Activated CD4-positive, alpha-beta memory T cell treated with anti-CD3 and anti-CD28 coated beads for 36 hours (primary cell): ENCODE measurements at places on chromosomes 4 and X.

DNA sequence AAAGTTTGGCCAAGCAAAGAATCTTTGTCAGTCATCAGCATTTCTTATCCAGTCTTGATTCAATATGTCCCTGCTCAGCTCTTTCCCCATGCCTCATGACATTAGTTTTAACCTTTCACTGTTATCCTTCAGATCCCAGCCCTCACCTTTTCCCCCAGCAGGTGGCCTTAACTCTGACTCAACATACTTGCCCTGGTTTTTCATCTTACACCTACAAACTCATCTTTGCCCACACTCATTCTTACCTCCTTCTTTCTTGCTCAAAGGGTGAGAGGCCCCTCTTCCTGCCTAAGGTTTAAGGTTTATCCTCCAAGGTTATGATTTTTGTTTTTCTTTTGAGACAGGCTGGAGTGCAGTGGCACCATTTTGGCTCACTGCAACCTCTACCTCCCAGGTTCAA is 10.6 kb upstream of the ANXA5 start:
- peaks cover 32% of the 10 kb centered on the region for H3K27me3 ChIP-seq
- no peak overlapping the region for H3K4me3 ChIP-seq
- DNase-seq = peak; percentile 49
- H3K4me1 ChIP-seq = peaks cover 43% of the 10 kb centered on the region
- no peaks in the 10 kb centered on the region for H3K36me3 ChIP-seq

DNA sequence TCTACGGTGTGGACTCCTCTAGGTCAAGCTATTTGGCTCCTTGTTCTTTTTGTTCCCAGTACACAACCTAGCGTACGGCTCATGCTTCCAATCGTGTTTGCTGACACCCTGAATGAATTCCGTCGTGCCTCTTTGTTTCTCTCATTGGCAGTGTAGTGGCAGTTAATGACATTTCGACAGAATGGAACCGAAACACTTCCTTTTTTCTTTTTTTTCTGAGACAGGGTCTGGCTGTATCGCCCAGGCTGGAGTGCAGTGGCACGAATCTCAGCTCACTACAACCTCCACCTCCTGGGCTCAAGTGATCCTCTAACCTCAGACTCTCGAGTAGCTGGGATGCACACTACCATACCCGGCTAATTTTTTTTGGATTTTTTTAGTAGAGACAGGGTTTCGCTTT is 113.3 kb upstream of the ATP6AP2 start:
- no peak overlapping the region for H3K4me3 ChIP-seq
- peaks cover 26% of the 10 kb centered on the region for H3K4me1 ChIP-seq
- no peak overlapping the region for H3K27ac ChIP-seq
- H3K27me3 ChIP-seq = no peaks in the 10 kb centered on the region
- DNase-seq = no peak

GRCh38 chr4:84496706-84497503 is 2.2 kb downstream of the NKX6-1 start:
- peaks cover 21% of the 10 kb centered on the region for H3K4me1 ChIP-seq
- peak overlapping the region; percentile 32 for H3K4me3 ChIP-seq
- no peak for DNase-seq

GRCh38 chrX:136046295-136047015 is 61.2 kb downstream of the SLC9A6 start:
- peaks cover 8% of the 10 kb centered on the region for H3K36me3 ChIP-seq
- no peak overlapping the region for H3K4me3 ChIP-seq
- no peaks in the 10 kb centered on the region for H3K4me1 ChIP-seq
- no peaks in the 10 kb centered on the region for H3K27me3 ChIP-seq
- no peak for DNase-seq

- H3K4me3 ChIP-seq = no peak overlapping the region
- H3K27me3 ChIP-seq = peaks cover 34% of the 10 kb centered on the region
- H3K27ac ChIP-seq = no peak overlapping the region
- no peak for DNase-seq
- no peaks in the 10 kb centered on the region for H3K36me3 ChIP-seq
Observed at GRCh38 chr4:826508-827208, 729 bp upstream of the CPLX1 start.

DNA sequence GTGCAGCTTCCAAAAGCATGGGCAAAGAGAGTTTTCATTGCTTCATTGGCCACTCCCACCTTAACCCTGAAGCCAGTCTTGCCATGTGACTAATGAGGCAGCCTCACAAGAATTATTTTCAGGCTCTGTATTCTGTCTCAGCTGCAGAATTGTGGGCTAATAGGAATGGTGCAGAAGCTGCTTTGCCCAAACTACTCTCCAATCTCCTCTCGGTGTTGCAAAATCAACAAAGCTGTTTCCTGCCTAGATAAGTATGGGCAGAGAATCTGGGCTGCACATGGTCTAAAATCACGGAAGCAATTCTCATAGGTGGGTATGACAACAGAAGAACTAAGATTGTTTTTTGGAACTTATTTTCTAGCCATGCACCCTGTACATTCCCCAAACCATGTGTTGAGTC is 31.4 kb downstream of the PPP1R2C start:
- H3K27me3 ChIP-seq = no peaks in the 10 kb centered on the region
- H3K36me3 ChIP-seq = no peaks in the 10 kb centered on the region
- no peak overlapping the region for H3K4me3 ChIP-seq
- DNase-seq = no peak
- no peak overlapping the region for H3K27ac ChIP-seq
- H3K4me1 ChIP-seq = no peaks in the 10 kb centered on the region

DNA sequence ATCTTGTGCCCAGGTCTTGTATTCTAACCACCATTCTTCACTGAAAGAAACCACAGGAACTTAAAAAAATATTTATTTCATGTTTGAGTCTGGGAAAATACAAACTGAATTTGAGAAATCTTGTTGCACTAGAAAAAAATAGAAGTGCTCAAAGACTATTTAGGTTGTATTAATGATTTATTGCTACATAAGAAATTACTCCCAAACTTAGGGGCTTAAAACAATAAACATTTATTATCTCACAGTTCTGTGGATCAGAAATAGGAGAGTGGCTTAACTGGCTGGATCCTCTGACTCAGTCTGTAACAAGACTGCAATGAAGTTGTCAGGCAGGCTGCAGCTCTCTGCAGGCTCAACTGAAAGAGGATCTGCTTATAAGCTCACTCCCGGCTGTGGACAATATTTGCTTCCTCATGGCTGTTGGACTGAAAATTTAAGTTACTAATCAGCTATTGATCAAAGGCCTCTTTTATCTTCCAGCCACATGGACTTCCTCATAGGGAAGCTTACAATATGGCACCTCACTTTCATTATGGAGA is 295.4 kb upstream of the FAM241A start:
- no peak overlapping the region for H3K4me3 ChIP-seq
- no peaks in the 10 kb centered on the region for H3K4me1 ChIP-seq
- no peak for DNase-seq
- no peaks in the 10 kb centered on the region for H3K27me3 ChIP-seq
- no peak overlapping the region for H3K27ac ChIP-seq

GRCh38 chrX:147981038-147981752 is at the start of gene FMR1NB:
Gene FMR1NB, plus strand, starts transcription at chrX:147981337. Its CDS starts 66 bp downstream, at chrX:147981403.
- no peaks in the 10 kb centered on the region for H3K27me3 ChIP-seq
- DNase-seq = no peak
- no peaks in the 10 kb centered on the region for H3K36me3 ChIP-seq
- no peaks in the 10 kb centered on the region for H3K4me1 ChIP-seq

- no peak for DNase-seq
- no peak overlapping the region for H3K27ac ChIP-seq
- H3K4me3 ChIP-seq = no peak overlapping the region
Observed at GRCh38 chr4:126338548-126338947, 1023.8 kb downstream of the FAT4 start.
